NCI-H69 (cell line): ENCODE measurements at places on chromosomes 2 and 18.

- DNase-seq = no peak
Measured at GRCh38 chr2:46161315-46161714, 135.9 kb upstream of the EPAS1 start.

DNA sequence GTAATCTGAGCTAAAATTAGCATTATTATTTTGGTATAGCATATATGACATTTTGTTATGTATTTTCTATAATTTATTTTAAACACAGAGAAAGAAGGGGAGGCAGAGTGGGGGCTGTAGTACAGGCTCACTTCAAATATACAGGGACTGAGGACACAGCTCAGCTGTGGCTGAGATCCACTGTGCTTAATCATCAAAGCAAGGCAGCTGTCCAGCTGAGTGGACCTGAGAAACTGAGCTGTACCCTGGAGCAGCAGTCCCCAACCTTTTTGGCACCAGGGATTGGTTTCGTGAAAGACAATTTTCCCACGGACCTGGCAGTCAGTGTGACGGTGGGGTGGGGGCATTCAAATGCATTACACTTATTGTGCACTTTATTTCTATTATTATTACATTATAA, 687.2 kb downstream of the RNF144A start:
- DNase-seq = no peak

- DNase-seq = peak; percentile 61
Measured at GRCh38 chr18:41146301-41146700, 808.7 kb upstream of the PIK3C3 start.

- DNase-seq = peak; percentile 90
Measured at GRCh38 chr18:60053747-60054304, 154.0 kb downstream of the PMAIP1 start.

DNA sequence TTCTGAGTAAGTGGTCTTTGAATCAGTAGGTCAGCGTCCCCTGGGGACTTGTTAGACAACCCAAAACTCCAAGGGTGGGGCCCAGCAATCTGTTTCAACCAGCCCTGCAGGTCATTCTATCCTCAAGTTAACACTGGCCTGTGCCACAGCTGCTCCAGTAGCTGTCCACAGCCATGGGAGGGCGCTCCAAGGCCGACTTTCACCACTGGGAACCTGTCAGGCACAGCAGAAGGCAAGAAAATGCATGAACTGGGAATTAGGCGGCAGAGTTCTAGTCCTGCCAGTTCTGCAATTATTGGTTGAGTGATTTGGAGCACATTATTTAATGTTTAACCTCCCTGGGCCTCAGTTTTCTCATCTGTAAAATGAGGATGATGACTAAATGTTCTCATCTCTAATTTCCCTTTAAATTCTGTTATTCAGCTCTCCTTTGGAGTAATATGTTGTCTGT, 17.4 kb upstream of the MRPL33 start:
- DNase-seq = peak; percentile 81

DNA sequence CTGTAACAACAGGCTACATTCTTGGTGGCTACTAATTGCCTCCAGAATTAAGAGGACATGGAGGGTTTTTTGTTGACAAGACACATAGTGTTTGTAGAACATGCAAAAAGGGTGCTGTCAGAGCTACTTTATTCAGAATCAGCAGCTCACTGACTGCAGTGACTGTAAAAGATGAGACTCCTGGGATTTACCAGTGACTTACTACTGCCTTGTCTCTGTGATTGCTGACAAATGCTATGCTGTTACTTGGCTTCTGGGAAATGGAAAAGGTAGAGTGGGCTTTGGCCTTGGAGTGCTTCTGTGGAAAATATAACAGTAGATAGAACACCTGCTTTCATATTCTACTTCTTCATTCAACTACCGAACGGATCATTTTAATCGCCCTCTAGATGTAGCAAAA, 47.8 kb downstream of the GREB1L start:
- DNase-seq = peak; percentile 83

DNA sequence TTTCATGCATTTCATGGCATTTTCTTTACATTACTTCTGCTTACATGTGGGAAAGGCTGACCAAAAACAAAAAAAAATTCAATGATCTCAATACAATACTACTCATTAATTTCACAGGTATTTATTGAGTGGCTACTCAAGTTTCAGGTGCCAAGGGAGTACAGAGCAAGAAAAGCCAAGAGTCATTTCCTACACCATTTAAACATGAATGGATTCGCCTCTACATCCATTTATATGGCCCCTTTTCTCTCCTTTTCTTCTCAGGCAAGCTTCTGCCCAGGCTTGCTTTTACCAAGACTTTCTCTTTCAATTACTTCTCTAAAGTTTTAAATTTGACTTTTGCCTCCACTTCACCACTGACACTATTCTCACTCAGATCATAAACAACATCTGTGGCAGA, 1603.1 kb upstream of the CELF4 start:
- DNase-seq = no peak

- DNase-seq = peak; percentile 72
Measured at GRCh38 chr18:63619661-63620060, 24.4 kb downstream of the SERPINB4 start.

- DNase-seq = peak; percentile 6
Measured at GRCh38 chr2:26324903-26325302, 21.0 kb upstream of the SELENOI start.

- no peak for DNase-seq
Measured at GRCh38 chr2:215442401-215442787, 6.5 kb upstream of the FN1 start.

DNA sequence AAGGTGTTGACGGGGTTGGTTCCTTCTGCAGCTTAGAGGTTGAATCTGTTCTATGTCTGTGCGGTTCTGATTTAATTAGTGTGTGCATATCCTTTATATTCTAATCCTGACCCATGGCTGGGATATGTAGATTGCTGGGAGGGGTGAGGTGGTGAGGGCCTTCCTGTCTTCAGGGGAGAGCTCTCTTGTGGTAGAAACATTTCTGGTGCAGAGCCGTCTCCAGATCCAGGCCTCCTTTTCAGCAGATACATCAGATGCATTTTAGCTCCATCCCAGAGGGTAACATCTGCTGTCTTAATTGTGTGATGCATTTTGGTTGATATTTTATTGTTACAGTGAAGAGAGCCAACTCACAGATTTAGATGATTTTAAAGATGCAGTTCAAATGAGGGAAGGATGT, 227.8 kb downstream of the AGAP1 start:
- no peak for DNase-seq

GRCh38 chr2:155215037-155215707, 516.7 kb downstream of the KCNJ3 start:
- no peak for DNase-seq

DNA sequence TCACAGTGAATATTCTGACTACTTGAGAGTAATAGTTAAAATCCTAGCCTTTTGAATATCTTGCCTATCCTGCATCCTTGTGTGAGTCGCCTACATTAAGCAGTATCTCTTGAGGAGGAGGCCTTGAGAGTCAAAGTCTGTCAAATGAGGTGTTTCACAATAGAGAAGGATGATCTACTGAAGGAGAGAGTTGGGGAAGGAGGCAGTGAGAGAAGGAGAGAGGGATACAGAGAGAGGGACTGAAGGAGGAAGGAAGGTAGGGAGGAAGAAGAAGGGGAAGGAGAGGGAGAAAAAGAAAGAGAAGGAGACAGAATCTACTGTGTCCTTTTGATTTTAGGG, 123.6 kb upstream of the CYP26B1 start:
- DNase-seq = no peak

GRCh38 chr2:38620282-38620977, 17.7 kb upstream of the HNRNPLL start:
- DNase-seq = peak; percentile 2

DNA sequence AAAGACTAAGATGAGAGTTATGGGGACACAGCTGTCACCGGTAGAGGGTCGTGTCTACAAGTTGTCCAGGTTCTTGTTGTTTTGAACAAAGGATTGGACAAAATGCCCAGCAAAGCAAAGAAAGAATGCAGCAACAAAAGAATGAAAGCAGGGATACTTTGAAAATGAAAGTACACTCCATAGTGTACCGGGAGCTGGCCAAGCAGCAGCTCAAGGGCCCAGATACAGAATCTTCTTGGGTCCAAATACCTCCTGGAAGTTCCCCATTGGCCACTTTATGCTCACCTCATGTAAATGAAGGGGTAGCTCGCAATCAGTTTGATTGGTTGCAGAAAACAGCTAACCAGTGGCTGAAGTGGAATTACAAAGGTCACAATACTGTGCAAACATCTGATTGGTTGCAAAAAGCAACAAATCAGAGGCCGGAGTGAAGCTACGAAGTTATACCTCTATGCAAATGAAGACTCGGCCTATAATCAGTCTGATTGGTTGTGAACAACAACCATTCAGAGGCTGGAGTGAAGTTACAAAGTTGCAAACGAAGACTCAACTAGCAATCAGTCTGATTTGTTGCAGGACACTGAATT, 474.9 kb upstream of the TMEFF2 start:
- no peak for DNase-seq
